ENCODE measurements at places on chromosomes 1 and 21.

- no peak for DNase-seq
These were observed 795.7 kb downstream of the LTN1 start for GRCh38 chr21:28196981-28197380.

- no peak for DNase-seq
These were observed 70.3 kb downstream of the PIK3CD start for GRCh38 chr1:9721606-9722377.

- no peak for DNase-seq
These were observed 31.8 kb upstream of the RGS2 start for GRCh38 chr1:192776998-192777397.

DNA sequence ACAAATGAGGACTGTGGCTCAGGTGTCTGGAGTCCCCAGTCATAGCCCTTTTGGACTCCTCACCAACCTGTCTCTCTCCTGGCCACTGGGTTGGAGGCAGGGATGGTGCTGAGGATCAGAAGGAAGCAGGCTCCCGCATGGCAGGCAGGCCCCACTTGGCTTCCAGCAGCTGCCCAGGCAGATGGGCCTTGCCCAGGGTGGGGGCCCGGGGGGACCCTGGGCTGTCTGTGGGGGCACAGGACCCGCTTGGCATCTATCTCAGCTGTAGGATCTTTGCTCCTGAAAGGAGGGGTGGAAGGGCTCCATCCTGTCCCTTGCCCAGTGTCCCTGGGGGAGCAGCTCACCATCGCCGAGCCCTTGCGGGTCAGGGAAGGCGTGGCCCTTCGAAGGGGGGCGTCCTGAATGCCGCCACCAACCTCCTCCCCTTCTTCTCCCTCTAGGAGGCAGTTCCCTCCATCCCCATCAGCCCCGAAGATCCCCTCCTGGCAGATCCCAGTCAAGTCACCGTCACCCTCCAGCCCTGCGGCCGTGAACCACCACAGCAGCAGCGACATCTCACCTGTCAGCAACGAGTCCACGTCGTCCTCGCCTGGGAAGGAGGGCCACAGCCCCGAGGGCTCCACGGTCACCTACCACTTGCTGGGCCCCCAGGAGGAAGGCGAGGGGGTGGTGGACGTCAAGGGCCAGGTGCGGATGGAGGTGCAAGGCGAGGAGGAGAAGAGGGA is 154.5 kb downstream of the PEX14 start:
- DNase-seq: no peak

- DNase-seq: no peak
These were observed 86.1 kb downstream of the NPHP4 start for GRCh38 chr1:5906116-5906515.

DNA sequence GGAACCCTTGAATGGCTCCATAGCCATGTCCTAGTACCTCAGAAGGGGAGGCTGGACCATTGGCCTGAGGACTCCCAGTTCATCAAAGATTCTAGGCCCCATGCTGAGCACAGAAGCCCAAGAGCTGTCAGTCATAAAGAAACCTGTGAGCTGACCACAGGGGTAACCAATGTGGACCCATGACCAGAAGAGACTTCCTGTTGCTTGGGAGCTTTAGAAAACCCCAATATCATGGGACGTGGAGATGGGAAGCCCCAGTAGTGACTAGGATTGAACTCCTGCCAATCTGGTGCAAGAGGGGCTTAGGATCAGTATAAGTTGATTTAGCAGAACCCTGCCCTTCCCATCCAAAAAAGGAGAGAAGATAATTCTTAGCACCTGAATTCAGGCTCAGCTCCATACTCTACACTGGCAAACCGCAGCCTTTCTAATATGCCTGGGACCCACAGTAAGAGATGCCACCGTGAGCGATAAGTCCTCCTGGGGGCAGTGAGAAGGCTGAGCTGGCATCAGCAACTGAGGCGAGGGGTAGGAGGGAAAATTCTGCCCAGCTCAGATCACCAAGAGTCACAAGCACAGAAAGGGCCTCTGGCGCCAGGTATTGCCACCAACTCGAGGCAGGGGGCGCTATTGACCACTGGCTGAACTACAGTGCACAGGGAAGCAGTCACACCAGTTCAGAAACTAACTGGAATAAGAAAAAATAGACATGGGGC is 108.9 kb downstream of the CAPN8 start:
- DNase-seq: peak; percentile 27

DNA sequence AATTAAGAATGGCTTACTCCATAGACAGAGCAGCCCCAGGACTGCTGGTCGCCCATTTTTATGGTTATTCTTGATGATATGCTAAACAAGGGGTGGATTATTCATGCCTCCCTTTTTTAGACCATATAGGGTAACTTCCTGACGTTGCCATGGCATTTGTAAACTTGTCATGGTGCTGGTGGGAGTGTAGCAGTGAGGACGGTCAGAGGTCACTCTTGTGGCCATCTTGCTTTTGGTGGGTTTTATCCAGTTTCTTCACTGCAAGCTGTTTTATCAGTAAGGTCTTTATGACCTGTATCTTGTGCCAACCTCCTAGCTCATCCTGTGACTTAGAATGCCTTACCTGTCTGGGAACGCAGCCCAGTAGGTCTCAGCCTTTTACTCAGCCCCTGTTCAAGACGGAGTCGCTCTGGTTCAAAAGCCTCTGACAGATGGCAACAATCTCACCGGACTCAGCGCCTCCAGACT is 5.2 kb upstream of the AGPAT3 start:
- DNase-seq: no peak

DNA sequence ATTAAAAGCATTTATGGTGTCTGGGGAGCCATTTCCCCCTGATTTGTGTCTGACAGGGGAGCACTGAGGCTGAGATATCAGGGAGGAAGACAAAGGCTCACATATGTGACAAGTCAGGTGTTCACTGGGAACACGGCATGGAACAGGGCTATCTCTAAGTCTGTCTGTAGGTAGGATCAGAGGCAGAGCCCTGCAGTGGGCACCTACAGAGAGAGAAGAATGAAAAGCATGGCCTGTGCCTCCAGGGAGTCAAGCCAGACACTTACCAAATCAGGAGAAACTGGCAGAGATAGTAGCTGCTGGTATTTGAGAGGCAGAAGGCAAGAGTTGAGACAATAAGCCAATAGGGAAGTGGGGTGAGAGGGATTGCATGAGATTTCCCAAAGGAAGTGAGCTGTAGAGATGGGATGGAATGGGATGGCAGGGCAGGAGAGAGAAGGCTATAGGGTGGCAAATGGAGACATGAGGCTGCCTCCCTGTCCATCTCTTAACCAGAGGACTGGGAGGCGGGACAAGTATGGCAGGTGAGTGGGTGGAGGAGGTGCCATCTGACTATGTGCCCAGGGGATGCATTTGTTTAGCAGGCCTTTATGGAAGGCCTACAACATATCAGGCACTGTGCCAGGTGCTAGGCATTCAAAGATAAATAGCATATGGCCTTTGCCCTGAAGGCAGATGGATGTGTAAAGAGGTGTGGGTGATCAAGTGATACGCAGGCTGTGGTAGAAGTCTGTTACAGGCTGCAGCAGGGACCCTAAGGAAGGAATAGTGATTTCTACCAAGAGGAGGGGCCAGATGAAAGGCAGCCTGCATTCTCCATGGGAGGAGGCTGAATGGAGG is 136.2 kb upstream of the IPO9 start:
- DNase-seq: no peak

- DNase-seq: no peak
These were observed 65.5 kb upstream of the BACH1 start for GRCh38 chr21:29233256-29233546.

- DNase-seq: no peak
These were observed 267.8 kb upstream of the RUNX1 start for GRCh38 chr21:35316933-35317332.

DNA sequence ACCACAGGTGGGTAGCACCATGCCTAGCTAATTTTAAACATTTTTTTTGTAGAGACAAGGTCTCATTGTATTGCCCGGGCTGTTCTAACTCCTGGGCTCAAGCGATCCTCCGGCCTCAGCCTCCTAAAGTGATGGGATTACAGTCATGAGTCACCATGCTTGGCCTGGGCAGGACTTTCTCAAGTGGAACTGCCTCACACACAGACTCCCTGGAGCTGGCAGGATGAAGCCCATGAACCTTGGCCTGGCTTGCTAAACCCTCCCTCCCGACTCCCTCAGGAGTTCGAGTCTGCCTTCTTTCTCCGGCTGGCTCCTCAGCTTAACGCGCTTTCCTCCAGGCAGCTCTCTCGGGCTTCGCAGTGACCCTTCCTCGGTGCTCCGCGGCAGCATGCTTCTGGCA is 7.7 kb upstream of the ECE1 start:
- no peak for DNase-seq

GRCh38 chr21:15370462-15370975 is 305.7 kb upstream of the NRIP1 start:
- DNase-seq: no peak

- no peak for DNase-seq
These were observed 16.0 kb upstream of the ZNF496 start for GRCh38 chr1:247347477-247348222.

DNA sequence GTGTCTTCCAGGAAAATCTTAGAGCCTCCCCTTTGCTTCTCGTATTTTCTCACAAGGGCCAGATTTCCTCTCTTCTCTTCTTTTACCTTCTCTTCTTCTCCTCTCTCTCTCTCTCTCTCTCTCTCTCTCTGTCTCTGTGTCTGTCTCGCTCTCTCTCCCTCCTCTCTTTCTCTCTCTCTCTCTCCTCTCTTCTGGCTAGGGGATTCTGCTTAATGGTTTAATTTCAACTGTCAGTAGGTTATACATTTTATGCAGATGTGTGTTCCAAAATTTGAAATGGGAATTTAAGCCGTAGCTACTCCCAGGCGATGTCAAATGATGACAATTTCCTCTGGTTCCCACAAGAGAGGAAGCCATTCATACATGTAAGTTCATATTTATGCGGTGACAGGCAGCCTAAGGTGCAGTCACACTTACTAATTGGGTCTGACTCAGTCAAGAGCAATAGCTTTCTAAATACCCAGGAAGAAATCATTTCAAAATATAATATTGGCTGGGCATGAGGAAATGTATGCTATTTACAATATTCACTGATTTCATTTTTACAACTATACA is 1.4 kb downstream of the DSCAM start:
- DNase-seq: no peak

GRCh38 chr1:60861961-60862567 is 220.3 kb upstream of the NFIA start:
- no peak for DNase-seq

DNA sequence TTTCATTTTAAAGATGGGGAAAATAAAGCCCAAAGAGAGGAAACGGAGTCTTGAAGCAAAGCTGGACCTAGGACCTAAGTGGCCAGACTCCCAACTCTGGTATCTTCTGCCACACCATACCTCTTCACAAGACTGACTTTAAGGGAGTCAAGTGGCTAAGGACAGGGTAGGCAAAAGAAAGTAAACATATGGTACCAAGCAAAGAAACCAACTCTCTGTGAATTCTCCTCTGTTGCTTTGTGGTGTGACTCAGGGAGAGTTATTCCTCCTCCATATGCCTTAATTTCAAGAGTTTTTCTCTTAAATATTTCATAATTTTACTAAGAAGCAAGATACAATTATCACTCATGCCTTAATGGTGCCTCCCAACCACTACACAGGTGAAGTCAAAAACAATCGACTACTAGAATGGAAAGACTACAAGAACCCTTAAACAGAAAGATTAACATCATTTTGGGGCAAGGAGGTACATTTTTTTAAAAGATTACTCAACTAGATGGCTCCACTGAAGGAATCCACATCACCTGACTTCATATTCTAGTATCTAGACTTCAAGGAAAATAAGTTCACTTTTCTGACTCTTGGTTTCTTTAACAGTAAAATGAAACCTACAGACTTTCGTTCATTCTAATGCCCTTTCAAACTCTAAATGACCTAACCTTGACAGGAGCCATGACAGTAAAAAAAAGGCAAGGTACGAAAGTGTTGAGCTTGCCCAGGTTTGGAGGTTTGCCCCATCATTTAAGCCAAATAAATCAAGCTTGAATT is 44.2 kb downstream of the LUZP1 start:
- no peak for DNase-seq

DNA sequence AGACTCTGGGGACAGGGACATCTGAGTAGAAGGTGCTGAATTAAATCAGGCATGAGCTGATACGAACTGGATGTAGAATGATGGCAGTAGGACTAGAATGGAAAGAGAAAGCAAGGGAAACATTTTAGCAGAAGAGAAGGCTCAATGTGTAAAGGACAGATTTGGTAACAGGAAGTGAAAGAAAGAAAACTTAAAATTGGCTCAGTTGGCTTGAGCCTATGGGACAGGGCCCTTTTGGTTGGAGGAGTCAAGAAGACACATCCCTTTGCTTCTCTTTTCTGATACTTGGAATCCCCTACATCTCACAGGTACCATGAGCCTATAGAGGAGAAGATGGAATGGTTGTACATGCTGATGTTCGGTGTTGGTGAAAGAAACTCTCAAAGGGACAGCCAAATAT is 300.6 kb upstream of the PLXNA2 start:
- no peak for DNase-seq

DNA sequence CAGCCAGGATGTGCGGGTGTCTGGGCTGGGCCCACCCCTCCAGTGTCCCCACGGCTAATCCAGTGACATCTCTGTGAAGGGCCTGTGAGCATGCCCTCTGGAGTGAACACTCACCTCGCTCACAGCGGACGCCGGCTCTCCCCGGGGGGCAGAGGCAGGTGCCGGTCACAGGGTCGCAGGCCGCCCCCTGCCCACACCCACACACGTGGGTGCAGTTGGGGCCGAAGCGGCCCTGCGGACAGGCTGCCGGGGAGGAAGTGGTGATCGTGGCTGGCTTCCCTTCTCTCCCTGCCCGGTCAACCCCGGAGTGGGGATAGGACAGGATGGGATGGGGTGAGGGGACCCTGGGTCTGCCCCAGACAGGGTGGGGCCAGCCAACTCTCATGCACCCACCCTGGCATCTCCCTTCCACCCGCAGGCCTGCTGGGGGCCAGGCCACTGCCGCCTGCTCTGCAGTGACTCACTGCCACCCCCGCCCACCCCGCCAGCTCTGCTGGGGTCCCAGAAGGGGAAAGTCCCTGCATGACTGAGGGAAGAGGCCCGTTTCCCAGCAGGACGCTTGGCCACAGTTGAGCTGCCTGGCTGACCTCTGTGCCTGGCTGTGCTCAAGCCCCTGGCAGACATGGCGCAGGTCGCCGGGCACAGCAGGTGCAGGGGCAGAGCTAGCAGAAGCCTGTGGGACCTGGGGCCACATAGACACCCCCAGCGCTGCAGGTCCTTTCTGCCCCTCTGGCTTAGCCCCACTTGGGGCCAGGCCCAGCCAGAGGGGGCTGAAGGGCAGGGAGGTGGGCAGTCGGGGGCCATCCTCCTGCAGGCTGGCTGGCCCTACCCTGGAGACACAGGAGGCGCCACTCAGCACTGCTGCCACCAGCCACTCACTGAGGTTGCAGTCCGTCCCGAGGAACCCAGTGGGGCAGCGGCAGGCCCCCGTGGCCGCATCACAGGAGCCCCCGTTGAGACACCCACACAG is 41.6 kb downstream of the ARHGEF16 start:
- DNase-seq: no peak

DNA sequence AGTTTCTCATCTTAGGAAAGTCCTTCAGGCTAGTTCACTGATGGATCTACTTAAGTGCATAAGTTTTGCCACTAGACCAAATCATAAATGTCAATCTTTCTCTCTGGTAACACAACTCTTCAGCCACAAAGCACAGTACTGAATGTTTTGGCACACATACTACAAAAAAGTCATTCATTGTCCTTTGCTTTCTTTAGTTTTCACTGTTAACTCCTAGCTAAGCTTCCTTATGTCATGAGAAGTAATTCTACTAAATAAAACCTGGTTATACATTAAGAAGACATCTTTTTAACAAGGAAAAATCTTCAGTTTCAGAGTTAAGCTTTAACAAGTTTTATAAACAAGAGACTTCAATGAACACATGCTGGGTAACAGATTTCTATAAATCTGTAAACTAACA is 379.2 kb upstream of the NFIA start:
- no peak for DNase-seq

- no peak for DNase-seq
These were observed 10.4 kb downstream of the PGLYRP4 start for GRCh38 chr1:153337980-153338853.

GRCh38 chr1:108502138-108502537 is 52.0 kb downstream of the NBPF6 start:
- DNase-seq: no peak

All from AML-193 (cell line).